ENCODE measurements at places on chromosomes 16 and 17.

DNA sequence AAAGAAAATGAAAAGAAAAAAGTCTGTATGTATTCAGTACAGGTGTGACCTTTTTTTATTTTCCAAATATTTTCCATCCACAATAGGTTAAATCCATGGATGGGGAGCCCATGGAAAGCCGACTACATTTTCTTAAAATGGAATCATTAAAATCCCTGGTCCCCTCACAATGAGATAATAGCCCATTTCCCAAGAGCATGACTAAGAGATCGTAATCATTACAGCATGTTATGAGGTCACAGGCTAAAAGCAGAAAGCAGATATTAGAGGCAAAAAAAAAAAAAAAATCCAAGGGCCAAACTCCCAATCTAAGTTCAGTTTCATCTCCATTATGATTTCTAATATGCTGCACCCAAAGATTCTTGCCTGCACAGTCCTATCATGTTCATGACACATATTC is 44.7 kb downstream of the CYTH1 start:
- DNase-seq, result no peak

DNA sequence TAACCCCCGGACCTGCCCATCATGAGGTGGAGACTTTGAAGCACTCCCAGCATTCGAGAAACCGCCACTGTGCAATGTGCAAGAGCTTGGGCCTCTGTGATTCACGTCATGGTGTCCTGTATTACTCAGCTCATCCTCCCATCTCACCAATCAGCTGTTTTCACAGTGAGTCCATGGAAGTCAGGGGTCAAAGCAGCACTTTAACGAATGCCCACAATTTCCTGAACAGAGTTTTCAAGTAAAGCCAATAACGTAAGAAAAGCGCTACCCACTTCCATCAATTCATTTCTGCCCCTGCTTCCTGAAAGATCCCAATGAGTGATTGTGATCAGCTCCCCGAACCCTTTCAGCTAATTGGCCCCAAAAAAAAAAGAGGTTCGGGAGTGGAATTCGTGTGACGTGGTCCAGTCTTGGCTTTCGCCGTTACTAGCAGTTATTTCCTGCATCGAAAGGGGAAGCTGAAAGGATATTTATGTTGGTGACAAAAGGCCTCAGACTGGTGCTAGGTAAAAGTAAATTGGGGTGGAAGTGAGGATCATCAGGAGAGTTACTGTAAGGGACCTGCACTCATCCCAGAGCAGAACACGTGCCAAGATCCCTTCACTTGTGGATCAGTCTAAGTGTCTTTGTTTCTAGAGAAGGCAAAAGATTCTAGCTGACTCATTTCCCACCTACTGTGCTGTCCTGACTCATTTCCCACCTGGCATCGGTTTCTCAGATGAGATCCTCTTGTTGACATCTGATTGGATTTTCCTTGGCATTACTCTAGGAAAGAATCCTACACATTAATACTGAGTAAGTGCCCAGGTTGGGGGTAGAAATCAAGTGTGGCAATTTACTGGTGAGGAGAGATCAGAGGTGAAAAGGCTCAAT is 136.7 kb upstream of the NUDT7 start:
- no peak for DNase-seq

DNA sequence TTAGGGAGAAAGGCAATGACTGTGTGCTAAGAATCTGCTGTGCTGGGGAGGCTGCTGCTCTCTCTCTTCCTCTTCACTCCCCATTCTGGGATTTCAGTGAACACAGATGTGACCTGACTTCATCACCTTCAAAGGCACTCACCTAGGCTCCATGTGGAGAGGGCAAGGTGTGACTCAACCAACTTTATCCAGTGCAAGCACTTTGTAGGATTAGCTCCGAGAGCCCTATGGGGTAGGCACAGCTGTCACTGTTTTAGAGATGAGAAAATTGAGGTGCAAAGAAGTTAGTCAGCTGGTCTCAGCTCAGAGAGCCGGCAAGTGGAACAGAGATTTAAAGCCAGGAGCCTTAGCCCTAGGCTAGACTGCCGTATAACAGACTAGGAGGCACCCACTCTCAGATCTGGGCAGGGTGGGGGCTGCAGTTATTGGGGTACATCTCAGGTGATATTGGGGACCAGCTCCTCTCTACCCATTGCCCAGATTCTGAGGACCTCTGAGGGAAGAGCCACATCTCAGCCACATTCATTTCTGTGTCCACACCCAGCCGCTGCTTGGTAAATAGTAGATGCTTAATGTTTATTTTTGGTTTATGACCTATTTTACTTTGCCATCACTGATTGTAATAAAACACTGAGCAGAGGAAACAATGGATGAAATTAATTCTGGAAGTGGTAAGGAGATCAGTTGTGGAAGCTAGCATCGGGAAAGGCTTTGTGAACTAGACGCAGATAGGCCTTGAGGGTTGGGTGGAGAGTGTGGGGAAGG is 138.8 kb downstream of the CCDC182 start:
- DNase-seq, result no peak

DNA sequence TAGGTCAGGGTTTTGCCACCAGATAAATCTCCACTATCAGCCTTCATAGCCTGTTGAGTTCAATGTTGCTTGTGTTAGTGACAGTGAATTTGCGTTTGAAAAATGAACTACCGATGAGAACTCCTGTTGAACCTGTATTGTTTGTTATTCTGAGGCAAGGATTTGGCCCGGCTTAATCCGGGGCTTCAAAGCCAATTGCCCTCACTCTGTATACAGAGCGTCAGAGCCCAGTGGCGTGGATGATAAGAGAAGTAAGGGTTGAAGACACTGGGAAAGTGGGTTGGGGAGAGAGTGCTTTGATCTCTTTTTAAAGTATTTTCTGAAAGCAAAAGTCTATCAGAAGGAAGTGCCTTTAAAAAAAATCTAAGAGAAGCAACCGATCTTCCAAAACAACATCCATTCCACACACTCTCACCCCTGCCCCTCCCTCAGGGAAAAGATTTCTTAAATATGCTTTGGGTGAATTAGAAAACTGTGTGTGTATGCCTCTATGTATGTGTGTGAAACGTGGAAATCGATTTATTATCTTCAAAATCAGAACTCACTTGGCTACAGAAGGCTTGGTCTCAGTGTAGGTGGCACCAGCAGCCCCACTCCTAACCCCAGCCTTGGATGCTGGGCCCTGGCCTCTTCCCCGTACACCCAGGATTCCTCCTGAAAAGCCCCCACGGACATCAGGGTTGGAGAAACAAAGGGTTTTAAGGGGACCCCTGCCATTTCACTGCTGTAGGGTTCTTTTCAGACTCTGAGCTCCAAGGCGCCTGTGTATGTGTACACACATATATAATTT is 8.8 kb downstream of the TBX4 start:
- DNase-seq, result no peak

GRCh38 chr17:68060336-68060735 is 24.8 kb downstream of the KPNA2 start:
- DNase-seq, result no peak

DNA sequence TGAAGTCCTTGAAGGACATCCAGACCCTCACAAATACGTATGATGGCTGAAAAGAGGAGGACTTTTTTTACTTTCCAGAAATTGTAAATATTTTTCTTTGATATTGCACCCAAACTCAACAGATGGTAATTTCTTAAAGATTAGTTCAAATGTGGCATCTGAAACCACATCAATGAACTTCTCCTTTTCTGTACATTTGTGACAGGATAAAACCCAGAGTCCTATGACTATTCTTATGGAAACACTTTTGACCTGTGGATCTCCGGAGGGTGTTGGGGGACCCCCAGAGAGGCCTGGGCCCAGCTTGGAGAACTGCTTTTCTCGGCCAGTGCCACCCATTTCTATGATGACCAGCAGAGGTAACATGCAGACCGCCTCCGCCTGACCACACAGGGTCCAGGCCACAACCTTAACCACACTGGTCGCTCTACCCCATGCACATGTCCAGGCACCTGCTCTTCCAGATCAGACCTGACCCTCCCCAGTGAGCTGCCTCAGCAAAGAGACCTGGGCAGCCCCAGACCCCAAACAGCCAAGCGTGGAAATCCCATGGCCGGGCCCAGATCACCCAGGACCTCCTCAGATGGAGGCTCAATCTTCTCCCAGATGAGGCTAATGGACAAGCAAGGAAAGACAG is 22.7 kb downstream of the RPH3AL start:
- no peak for DNase-seq

- no peak for DNase-seq
These were observed 34.7 kb upstream of the VPS4A start for GRCh38 chr16:69276148-69277115.

GRCh38 chr16:57039148-57039812 is 49.9 kb downstream of the NLRC5 start:
- no peak for DNase-seq

DNA sequence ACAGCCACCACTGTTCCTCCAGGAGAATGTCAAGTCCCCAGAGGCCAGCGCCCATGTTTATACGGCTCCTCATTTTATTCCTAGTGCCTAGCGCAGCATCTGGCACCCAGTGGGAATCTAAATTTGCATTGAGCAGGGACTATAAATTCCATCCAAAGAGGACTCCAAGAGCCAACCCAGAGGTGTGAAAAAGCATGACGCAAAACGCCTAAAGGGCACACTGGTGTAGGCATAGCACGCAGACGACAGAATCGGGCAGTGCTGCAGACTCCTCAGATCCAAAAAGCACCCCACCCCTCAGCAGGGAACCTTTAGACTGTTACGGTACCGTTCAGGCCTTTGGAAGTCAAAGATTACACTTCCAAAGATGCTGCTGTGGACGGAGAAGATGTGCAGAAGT is 19.5 kb downstream of the TEKT5 start:
- DNase-seq, result no peak

DNA sequence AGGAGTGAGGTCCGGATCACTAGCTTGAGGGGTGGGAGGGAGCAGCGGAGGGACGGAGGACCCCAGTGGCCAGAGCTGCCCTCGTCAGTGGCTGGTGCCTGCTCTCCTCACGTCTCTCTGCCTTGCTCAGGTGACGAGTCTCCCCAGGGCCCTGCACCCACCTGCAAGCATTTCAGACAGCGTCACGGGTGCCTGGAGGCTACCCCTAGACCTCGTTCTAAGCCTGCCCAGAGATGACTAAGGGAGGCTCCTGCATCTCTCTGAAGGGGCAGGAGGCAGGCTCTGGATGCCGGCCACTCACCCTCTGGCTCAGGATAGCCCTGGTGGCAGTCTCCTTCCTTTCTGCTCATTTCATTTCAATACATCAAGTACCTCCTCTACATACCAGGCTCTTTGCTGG is 68.8 kb downstream of the MRC2 start:
- no peak for DNase-seq

DNA sequence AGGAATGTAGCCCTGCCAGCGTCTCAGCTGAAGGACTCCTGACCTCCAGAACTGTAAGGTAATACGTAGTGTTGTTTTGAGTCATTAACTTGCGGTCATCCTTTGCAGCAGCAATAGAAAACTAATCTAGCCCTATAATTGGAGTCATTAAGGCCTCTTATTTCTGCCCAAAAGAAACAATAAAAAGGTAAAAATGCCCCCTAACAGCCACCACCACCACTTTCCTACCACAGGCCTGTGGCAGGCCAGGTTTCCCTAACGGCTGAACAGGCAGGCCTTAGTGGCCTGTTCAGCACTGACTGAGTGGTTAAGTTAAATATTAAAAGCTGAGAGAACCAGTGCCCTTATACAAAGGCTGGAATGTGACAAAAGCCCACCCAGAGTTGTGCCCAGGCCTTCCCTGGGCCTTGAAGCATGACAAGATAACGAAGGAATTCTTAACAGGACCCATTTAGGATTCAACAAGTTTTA is 286.5 kb upstream of the ERCC4 start:
- no peak for DNase-seq

GRCh38 chr17:21043296-21044232 is 753 bp upstream of the USP22 start:
- DNase-seq, result peak; percentile 94

GRCh38 chr17:77619326-77619725 is 339.2 kb upstream of the TNRC6C start:
- DNase-seq, result no peak

DNA sequence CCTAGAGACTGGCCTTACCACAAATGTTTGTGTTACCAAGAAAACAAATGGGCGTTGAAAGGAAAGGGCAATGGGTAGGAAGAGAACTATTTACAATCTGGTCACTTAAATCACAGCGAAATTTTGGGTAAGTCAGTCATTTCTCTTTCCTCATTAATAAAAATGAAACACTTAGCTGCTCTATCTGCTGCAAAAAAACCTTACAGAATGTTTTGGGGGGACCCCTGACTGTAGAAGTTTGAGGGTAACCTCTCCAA is 742 bp upstream of the NUTF2 start:
- DNase-seq, result no peak

- no peak for DNase-seq
These were observed 20.6 kb upstream of the COL1A1 start for GRCh38 chr17:50221864-50222545.

DNA sequence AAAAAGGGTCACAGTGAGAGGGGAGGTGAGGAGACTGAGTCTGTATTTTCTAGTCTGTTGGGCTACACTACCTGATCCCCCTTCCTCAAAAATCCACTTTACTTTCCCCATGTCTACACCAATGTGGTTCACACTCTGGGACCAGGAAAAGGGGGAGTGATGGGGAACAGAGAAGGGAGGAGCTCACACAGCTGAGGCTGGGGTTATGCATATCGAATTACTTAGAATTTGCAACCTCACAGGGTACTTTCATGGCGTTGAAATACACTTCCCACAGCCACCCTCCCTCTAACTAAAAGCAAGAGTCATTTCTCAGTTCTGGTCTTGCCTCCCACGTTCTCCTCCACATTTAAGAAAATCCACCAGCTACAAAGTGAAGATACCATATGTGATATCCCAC is 14.1 kb downstream of the MAPT start:
- no peak for DNase-seq

- DNase-seq, result no peak
These were observed 26.9 kb downstream of the GPT2 start for GRCh38 chr16:46911038-46911437.

DNA sequence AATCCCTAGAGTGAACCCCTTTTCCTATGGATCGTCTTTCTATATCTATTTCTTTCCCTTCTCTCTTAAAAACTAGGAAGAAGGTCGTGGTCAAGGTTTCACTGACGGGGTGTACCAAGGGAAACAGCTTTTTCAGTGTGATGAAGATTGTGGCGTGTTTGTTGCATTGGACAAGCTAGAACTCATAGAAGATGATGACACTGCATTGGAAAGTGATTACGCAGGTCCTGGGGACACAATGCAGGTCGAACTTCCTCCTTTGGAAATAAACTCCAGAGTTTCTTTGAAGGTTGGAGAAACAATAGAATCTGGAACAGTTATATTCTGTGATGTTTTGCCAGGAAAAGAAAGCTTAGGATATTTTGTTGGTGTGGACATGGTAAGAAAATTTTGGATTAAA is 9.6 kb downstream of the CYLD start:
- DNase-seq, result no peak
